Left lung (tissue), 14 donors: ENCODE measurements at places on chromosomes 6 and 20.

DNA sequence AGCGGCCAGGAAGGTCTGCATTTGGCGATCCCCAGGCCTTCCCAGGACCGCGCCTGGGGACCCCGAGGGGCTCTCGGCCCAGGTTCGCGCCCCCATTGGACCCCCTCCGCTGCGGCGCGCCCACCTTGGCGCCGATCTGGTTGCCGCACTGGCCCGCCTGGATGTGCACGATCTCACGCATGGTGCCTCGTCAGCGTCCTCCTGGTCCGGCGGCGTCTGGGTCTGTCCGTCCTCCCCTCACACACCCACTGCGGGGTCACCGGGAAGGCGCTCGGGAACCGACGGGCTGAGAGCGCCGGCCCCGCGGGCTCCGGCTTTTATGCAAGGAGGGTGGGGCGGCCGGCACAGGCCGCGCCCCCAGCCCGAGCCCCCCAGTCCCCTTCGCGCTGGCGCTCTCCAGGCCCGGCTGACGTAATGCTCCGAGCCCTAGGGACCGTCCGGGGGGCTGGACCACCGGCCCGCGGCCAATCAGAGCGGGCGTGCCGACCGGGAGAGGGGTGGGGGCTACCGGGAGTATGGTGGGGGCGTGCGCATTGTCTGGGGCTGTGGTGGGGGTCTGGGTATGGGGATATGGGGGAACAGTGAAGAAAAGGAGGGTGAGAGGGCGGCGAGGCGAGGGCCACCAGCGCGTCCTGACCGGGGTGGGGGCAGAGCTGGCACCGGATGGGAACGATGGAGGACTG lies at the start of gene TUBB2B:
Gene TUBB2B (minus strand): TSS at position 291 of the 683 bp plus-strand sequence. CDS start 110 bp downstream, at position 181.
- no peak for DNase-seq

GRCh38 chr20:45987108-45987780 lies 15.2 kb upstream of the ZNF335 start:
- peak; percentile 12 for DNase-seq

- no peak for DNase-seq
These were observed 9.4 kb upstream of the COMMD7 start for GRCh38 chr20:32752458-32753250.

DNA sequence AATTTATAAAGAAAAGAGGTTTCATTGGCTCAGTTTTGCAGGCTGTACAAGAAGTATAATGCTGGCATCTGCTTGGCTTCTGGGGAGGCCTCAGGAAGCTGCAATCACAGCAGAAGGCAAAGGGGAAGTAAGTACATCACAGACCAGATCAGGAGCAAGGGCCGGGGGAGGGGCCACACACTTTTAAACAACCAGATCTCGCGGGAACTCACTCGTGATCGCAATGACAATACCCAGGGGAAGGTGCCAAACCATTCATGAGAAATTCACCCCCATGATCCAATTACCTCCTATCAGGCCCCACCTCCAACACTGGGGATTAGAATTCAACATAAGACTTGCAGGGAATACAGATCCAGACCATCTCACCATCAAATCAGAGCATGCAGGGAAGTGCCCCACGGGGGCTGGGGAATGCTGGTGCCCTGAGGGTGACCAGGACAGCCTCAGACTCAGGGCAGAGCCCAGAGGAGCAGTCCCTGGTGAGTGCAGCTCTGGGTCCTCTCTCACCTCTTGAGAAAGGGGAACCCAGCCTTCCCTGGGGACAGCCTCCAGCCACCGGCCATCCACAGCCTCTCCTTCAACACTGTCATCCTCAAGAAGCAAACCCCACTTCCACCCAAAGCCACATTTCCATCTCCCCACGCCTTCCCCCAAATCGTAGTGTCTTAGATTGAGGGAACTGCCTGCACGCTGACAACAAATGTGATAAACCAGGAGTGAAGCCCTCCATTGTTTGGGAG lies 80.7 kb downstream of the ANKRD60 start:
- no peak for DNase-seq

DNA sequence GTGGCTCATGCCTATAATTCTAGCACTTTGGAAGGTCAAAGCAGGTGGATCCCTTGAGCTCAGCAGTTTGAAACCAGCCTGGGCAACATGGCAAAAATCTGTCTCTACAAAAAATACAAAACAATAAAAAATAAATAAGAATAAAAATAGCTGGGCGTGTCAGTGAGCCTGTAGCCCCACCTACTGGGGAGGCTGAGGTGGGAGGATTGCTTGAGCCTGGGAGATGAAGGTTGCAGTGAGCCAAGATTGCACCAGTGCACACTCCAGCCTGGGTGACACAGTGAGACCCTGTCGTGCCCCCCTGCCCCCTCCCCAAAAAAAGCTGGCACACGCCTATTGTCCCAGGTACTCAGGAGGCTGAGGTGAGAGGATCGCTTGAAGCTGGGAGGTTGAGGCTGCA lies 35.1 kb upstream of the SRPK1 start:
- no peak for DNase-seq

- DNase-seq: no peak
These were observed 127.5 kb upstream of the STMND1 start for GRCh38 chr6:16974387-16974673.

- no peak for DNase-seq
These were observed 52.6 kb downstream of the GPR63 start for GRCh38 chr6:96784650-96785049.

DNA sequence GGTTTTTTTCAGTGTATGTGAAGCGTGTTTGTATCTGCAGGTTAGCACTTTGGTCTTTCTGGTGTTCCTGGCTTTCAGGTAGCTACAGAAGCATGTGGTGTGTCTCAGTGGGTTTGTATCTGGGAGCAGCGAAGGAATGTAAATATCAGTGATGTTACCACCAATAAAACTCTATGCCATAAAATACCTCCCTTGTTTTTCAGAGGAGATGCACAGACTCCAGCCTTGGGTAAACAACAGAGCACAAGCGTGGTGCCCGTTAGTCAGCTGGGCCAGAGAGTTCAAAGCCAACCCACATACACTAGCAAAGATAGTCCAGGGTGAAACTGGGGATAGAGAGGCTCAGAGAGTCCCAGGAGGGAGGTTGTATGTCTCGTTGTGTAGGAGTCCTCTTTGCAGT lies 393.8 kb downstream of the SMOC2 start:
- no peak for DNase-seq
